ENCODE measurements at places on chromosomes 7 and 10. TPM values are rescaled to one million over a fixed set of nuclear protein-coding genes. Genes with fewer than 3 reads are reported as not detected.

DNA sequence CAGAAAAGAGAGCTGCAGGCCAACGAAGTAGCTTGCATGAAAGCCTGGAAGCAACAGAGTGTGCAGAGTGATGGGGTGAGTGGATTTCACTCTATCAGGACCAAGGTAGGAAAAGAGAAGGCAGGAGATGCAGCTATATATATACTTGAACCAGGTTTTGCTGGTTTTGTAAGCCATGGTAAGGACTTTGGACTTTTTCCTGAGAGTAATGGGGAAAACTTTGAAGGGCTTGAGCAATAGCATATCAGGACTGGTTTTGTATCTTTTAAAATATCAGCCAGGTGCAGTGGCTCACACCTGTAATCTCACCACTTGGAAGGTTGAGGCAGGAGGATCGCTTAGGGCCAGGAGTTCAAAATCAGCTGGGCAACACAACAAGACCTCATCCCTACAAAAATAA lies 120.6 kb upstream of the NRP1 start:
- DNase-seq: no peak

DNA sequence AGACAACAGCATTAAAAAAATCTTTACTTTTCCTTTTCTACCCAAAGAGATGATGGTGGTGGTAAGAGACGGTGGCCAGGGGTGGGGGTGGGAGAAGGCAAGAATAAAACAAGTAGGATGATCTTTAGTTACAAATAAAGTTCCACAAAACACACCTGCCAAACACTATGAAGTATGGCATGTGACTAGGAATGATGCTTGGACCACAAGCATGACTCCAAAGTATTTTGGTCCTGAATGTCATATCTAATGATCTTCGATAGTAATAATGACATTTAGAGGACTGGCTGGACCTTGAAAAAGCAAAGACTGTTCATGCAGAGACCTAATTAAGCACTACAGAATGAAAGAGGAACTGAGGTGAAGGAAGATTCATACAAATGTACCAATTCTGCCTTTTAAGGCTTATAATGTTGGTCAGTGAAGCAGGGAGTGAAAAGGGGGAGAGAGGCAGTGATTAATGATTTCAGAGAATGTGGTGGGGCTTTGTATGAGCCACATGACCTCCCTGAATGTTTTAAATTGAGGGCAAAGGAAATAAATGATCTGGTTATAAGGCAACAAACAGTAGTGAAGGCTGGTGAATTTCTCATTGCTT lies 29.6 kb upstream of the DKK1 start:
- DNase-seq: no peak

DNA sequence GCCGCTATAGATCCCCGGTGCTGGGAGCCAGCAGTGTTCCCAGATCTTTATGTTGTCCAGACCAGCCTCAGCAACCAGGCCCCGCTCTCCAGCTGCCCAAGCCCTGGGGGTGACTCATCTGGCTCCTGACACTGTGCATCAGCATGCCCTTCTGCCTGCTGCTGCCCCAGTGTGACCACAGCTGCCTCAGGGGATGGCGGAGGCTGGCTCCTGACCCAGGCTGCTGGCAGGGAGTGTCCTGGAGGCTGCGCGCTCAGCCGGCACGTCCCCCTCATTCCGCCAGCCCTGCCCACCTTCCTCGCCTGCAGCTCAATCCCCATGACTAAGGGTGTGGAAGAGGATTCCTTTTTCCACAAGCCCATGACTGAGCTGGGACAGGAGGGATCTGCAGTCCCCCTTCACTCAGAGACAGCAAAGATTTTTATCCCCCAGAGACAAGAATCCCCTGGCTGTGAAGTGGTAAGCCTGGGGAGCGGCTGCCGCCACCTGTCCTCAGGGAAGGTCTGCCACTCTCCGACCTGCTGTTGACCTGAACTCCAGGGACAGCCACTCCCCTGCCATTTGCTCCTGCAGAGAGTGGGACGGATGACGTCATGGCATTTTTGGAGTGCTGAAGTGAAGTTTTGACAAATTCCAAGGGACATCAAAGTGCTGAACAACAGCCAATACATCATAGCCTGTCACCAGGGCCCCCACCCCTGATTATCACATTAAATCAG lies 182.8 kb upstream of the BMPER start:
- peak; percentile 38 for DNase-seq

DNA sequence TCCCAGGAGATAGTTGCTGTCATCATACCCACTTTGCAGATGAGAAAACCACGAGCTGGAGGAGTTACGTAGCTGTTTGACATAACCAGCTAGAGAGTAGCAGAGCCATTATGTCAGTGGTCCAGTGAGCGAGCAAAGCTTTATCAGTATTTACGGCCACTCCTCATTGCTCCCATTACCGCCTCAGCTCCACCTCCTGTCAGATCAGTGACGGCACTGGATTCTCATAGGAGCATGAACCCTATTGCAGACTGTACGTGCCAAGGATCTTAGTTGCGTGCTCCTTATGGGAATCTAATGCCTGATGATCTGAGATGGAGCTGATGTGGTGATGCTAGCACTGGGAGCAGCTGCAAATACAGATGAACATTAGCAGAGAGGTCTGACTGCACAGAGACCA lies 9.2 kb upstream of the SFMBT2 start:
- no peak for DNase-seq

DNA sequence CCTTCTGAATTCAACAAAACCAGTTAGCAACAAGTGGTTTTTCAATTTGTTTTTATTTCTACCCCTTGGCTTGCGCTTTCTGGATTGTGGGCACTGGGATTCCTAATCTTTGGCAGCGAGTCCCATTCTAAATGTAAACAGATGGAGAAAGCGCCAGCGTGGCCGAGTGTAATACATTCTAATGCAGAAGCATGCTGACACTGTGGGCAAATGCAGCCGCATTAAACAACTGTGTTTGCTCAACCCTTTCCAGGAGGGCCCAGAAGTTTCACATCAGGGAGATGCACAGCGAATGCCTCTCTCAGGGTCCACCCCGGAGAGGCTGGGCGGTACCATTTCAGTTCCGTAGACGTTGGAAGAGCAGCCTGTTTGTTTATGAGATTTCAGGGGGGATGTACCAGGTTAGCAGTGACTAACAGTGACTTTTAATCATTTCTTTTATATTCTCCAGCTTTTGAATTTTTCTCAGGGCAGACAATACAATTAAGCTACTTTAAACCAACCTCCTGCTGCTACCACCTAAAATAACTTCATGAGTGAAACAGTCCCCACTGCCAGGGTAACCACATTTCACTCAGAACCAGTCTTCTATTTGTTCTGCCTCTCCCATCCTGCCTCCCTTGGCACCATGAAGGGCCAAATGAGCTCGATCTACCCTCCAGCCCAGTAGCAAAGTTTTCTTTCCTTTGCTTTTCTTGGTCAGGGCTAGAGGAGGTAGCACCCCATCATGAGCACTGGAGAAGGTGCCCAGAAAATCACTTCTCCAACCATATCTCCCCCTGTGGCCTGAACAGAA lies 164.2 kb upstream of the ITGB1 start:
- peak; percentile 60 for DNase-seq

GRCh38 chr10:95813054-95813685 lies 57.2 kb downstream of the ENTPD1 start:
- no peak for DNase-seq

- DNase-seq: no peak
Measured at GRCh38 chr10:72038458-72039001, 49.8 kb downstream of the SPOCK2 start.

DNA sequence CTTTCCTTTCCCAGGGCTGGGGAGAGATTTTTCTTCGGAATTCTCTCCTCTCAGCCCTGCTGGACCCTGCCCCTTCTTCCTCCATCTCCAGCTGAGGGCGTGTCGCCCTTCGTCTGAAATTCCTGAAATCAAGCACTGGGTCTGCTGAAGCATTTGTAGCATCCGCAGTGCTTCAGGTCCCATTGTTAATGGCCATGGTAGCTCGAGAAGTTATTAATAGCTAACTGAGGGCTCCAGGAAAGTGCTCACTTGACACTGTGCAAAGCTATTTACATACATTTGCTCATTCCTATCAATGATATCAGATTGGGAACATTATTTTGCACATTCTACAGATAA lies 515 bp downstream of the FAM149B1 start:
- no peak for DNase-seq

DNA sequence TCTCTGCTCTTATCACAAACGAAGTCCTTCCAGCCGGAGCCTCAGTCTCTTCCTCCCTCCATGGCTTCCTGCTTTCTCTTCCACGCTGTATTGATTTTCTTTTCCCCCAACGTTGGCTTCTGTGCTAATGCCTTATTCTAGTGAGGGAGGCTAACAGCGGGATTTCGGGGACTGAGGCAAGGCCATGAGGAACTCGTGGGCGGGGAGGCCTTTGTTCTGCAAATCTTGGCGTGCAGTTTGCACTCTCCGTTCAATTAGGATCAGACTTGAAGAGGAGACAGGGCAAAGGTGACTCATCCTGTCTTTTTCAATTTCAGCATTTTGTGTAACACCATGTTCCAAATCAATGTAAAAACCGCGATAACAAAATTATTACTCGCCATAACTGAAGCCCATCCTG lies 25.3 kb downstream of the EN2 start:
- no peak for DNase-seq

DNA sequence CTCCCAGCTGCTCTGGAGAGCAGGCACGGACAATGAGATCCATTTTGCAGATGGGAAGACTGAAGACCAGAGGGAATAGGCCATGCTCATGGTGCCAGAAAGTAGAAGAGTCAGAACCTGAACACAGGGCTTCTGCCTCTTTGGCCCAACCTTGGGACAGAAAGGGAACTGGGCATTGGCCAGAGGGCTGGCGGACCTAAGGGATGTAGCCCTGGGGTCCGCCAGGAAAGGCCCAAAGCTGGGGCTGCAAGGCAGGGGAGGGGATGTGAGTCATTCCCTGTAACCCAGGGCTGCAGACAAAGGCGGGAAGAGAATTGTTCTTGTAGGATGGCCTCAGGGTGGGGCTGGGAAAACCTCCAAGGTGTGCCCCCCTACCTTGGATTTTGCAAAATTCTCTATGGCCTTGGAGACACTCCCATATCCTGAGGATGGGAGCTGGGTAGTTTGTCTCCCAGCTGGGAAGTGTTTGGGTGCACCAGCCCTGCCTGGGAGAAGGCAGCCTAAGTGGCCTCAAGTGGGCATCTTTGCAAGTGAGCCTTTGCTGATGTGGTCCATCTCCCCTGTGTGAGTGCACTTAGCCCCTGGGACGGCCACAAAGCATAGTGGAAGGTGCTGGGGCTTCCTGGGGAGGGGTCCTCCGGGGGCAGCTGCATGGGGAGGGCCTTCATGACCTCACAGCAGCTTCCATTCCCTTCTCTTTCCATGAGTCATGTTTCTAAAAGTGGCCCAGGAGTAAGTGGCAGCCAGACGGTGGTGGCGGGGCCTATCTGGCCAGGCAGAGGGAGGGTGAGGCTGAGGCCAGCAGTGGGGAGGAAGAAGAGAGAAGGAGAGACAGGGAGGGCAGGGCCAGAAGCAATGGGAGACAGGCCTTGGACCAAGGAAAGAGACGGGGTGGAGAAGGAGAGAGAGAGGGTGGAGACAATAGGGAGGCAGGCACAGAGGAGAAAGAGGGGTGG lies 9.2 kb downstream of the AQP1 start:
- peak; percentile 64 for DNase-seq

DNA sequence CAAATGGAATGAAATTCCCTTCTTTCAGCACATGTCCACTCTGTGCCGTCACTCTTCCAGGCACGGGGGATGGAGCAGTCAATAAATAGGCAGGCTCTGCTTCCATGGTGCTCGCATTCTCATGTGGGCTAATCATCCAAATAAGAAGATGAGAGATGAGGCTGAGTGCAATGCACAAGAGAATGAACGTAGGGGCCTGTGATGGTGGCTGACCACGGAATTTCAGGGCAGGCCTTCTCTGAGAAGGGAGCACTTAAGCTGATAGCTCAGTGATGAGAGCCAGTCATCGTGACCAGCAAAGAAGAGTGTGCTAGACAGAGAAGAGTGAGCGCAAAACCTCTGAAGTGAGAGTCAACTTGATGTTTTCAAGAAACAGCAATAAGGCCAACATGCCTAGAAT lies 47.9 kb downstream of the TAF3 start:
- no peak for DNase-seq

DNA sequence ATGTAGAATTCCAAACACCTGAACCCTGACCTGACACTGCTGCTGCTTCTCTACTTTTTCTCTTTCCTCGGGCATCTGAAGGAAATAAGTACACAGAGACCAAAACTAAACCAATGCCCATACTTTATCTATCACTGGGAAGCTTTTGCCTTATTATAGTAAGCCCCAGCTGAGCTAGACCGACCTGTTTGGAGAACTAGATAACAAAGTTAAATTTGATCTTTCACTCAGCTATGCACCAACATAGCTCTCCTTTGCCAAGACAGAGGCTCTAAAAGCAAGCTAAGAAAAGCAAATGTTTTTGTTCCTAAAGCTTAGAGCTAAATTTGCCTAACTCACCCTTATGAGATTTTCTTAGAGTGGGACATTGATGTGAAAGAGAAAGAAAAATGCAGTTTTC lies 39.1 kb downstream of the NHLRC2 start:
- DNase-seq: no peak

- DNase-seq: no peak
Measured at GRCh38 chr10:49502358-49502757, 36.6 kb downstream of the ERCC6 start.

- no peak for DNase-seq
Measured at GRCh38 chr7:151411551-151411950, 1.7 kb upstream of the WDR86 start.

DNA sequence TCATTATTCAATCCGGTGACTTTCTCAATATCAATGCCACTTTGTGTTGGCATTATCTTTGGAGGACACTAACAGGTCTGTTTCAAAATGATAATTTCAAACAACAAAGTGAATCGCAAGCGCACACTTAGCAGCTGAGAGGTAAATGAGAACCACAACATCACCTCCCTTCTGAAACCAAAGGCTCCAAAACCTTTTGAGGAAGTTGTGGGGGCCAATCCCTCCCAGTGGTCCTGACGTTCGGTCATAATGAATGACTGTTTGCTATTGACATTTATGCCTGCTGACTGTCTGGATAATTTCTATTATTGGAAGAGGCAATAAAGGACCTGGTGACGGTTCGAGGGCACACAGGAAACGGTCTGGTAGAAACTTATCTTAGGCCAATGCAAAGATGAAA lies 1.8 kb downstream of the ADARB2 start:
- DNase-seq: no peak

- no peak for DNase-seq
Measured at GRCh38 chr7:112654322-112655216, 135.6 kb downstream of the TMEM168 start.

The CYP3A4 gene
- polyA plus RNA-seq: not detected

The TMEM213 gene
- 0.13 TPM for polyA plus RNA-seq

The OR2A12 gene
- not detected for polyA plus RNA-seq

The MYO3A gene
- polyA plus RNA-seq: 0.83 TPM

The WDR37 gene
- polyA plus RNA-seq: 12.5 TPM

The EMX2 gene
- polyA plus RNA-seq: 9.0 TPM

The NYAP1 gene
- polyA plus RNA-seq: 2.2 TPM

The MLXIPL gene
- 1.7 TPM for polyA plus RNA-seq

The OR9A4 gene
- not detected for polyA plus RNA-seq

The C10orf143 gene
- 3.1 TPM for polyA plus RNA-seq
